Fibroblast of upper back skin (primary cell): ENCODE measurements at places on chromosomes 5 and 9.

GRCh38 chr5:179839328-179840256 lies 18.9 kb downstream of the SQSTM1 start:
- DNase-seq: no peak

- no peak for DNase-seq
Observed at GRCh38 chr9:127539259-127539981, 72.7 kb upstream of the STXBP1 start.

GRCh38 chr9:36867672-36868471 lies 166.2 kb downstream of the PAX5 start:
- DNase-seq: no peak

DNA sequence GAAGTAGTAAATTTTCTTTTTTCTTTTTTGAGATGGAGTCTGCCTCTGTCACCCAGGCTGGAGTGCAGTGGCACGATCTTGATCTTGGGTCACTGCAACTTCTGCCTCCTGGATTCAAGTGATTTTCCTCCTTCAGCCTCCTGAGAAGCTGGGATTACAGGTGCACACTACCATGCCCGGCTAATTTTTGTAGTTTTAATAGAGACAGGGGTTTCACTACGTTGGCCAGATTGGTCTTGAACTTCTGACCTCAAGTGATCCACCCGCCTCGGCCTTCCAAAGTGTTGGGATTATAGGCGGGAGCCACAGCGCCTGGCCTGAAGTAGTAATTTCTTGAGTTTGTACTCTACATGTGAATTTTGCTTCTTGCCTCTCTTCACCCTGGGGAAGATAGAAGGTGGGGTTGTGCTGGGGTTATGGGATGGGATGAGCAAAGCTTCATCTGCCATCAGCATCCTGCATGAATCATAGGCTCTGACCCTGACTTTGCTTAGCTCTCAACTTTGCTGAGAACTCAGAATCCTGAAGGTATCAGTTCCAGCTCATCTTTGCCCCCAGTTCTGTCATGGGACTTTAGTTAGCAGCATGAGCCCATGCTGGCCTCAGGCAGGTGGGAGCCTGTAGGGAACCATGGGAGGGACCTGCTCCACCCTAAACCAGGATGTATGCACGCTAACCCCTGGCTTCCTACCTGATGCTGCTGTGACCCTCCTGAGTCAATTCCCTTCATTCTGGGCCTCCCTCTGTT lies 9.3 kb upstream of the CCL21 start:
- no peak for DNase-seq

DNA sequence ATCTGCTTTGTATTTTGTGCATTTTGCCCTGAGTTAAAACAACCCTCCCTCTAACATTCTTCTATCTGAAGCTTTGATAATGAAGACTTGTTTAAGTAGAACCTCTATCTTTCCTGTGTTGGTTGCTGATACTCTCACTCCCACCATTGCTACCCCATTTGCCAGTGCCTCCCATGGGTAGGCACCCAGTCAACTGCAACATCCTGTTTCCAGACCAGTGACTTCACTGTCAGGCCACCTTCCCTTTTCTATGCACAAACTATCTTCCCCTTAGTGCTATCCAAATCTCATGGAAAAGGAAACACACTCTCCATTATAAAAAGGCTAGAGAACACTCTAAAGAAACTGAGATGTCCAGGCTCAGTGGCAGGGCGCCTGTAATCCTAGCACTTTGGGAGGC lies 5.6 kb upstream of the IARS1 start:
- DNase-seq: no peak

- no peak for DNase-seq
Observed at GRCh38 chr9:346111-346571, 131.5 kb downstream of the DOCK8 start.

DNA sequence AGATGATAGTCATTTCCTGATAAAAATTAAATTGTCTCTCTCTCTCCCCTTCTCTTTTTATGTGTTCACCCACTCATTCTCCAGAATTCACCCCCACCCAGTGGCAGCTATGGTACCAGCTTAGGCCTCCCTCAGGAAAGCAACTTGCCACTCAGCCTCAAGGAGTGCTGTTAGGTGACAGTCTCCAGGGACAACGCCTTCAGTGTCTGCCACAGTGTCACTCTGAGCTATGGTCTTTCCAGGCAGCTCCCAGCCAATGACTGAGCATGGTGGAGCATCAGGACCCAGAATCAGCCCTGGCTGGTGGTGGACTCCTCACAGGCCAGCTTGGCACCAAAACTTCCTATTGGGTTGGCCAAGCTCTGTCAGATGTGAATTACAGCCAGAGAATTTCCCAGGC lies 140.9 kb upstream of the PIK3R1 start:
- DNase-seq: no peak

- DNase-seq: no peak
Observed at GRCh38 chr5:10762776-10763500, 1.9 kb upstream of the DAP start.

DNA sequence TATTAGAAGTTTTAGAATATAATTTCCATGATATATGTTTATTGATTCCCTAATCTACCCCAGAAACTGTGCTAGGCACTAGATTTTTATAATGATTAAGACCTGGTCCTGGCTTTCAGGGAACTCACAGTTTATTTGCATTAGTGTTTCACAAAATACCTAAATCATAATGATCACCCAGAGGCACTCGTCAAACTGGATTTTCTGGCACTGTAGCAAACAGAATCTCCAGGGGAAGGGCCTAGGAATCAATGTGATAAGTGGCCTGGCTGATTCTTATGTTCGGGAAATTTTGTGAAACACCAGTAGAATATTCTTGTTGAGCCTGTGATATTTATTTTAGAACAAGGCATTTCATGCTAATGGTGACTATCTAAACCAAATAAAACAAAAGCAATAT lies 37.4 kb upstream of the SRP19 start:
- DNase-seq: no peak
